ENCODE measurements at places on chromosomes 13 and 19.
A peak's percentile ranks its signal among the peaks of the same experiment; 100 is the strongest.

DNA sequence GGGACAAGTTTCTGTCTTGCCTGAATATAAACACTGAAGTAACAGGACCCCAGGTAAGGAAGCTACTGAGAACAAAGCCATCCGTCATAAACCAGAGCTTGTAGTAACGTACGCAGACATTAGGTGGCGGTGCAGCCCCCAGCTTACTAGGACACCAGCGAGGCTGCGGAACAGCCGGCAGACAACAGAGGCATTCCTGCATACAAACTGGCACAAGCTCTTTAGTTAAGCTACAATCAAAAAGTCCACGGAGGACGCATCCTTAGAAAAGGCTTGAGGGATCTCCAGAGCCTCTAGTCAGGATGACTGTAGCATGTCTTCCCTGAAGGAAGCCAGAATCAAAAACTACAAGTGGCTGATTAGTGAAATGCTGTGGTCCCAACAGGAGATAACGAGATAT is 26.2 kb downstream of the ZNF160 start:
- no peak for DNase-seq

DNA sequence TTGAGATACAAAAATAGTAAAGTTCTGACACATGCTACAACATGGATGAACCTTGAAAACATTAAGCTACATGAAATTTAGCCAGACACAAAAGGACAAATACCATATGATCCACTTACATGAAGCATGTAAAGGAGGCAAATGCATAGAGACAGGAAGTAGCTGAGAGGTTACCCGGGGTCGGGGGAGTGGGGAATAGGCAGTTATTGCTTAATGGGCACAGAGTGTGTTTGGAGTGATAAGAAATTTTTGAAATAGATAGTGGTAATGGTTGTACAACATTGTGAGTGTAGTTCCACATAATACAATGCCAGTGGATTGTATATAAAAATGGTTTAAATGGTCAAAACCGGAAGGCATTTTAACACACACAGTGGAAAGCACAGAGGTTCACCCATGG is 4.3 kb downstream of the N4BP2L1 start:
- no peak for DNase-seq

- DNase-seq = no peak
Observed at GRCh38 chr13:68428292-68428691, 1198.2 kb upstream of the PCDH9 start.

- DNase-seq = no peak
Observed at GRCh38 chr19:15438577-15438976, 11.2 kb downstream of the WIZ start.

DNA sequence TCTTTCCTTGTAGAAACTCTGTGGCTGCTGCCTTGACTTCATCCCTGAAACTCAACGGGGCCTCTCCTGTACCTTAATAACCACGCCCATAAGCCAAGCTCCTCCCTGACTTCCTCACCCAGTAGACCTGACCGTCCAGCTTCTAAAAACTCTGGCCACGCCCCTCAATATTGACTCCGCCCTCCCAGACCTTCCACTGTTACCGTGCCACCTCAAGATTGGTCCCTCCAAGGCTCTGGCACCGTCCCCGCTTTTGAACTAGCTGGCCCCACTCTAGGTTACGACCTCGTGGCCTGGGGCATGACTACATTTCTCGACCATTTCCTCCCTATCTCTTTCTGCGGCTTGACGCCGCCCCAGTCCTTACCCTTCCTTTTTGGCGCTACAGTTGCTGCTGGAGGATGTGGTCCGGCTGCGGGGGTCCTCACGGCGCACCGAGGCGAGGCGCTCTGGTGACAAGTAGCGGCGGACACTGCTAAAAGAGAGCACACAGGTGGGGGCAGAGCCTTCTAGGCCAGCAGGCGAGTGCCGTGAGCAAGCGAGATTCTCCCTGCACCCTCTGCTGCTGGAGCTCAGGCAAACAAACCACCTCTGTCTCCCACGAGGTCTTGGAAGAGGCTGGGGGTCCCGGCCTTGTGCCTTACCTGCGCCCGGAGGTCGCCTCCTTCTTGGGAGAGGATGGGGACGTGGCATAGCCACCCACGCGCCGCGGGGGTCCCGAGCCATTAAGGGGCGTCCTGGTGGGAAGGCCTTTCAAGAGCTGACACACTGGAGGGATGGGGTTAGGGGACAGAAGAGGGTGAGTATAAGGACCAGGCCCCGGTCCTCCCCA is 2.3 kb upstream of the EML2 start:
- DNase-seq = peak; percentile 89

DNA sequence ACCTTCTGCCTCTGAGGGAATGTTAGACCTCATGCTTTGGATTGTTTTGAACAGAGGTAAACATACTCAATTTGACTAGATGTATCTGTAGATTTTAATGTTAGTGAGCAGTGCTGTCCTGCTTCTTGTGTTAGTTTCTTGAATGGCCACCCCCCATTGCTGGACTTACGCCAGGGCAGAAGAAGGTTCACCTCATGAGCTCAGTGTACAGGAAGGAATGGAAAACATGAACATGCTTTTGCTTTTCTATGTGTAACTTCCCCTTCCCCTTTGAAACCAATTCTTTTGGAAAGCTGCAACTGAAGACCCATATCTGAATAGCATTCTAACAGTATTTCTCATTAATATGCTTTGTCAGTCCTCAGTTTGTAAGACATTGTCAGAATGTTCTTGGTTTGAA is 32.3 kb downstream of the WASF3 start:
- no peak for DNase-seq

DNA sequence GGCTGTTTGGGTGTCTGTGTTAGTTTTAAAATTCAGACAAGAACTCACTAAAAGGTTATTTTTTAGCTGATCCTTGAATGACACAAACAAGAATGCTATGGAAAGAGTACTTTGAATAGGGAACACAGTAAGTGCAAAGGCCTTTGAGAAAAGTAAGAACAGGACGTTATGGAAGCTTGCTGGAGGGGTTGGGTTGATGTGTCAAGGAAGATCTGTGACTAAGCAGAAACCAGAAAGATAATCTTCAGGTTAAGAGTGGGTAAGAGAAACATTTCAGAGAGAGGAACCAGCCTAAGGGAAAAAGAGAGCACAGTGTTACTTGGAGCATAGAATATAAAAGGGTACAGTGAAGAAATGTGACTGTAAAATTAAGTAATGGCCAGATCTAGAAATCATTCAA is 41.2 kb upstream of the TRPC4 start:
- no peak for DNase-seq

DNA sequence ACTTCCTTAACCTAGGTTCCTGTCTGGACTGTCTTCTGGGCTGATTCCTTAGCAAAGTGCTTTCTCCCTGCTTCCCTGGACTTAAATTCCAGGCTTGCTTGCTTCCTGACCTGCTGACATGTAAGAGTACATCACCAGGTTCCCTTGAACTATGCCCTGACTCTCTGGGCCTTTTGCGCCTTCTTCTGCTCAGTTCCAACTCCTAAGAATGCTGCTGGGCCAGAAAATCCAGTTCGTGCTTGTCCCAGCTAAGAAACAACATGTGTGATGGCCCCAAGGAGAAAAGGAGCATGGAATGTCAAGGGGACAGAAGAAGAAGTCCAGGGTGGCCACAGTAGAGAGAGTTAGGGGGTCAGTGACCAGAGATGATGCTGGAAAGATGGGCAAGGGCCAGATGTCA is 42.6 kb upstream of the MBNL2 start:
- no peak for DNase-seq

- DNase-seq = peak; percentile 77
Observed at GRCh38 chr13:27293873-27294515, 23.4 kb downstream of the RASL11A start.

- DNase-seq = no peak
Observed at GRCh38 chr13:67421475-67421874, 191.3 kb upstream of the PCDH9 start.

DNA sequence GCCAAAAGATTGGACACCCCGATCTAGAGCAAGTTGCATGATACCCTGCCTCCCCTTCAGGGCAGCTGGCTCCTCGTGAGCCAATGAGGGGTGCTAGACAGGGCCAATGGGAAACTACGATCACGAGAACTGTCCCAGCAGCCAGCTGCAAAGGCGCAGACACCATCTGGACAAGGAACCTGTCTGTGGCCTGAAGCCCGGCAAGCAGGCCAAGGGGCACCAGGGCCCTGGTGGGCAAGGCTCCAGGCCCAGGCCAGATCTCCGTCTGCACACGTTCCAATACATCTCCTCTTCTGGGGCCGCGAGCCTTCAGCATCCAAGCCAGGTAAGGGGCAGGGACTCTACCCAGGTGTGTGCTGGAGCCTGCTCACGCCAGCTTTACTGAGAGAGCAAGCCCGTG is 20.2 kb downstream of the MED26 start:
- DNase-seq = no peak

DNA sequence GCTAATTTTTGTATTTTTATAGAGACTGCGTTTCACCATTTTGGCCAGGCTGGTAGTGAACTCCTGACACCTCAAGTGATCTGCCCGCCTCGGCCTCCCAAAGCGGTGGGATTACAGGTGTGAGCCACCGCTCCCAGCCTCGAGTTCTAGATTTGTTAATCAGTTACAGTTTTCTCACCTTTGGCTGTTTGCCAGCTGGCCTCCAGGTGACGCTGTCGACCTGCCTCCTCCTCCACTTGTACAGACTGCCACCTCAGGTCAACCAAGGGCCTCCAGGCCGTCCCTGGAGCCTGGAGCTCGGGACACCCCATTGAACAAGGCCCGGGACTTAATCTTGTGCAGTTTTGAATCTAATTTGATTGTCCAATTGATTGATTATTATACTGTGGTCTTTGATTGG is 45.5 kb downstream of the IER2 start:
- DNase-seq = peak; percentile 67

DNA sequence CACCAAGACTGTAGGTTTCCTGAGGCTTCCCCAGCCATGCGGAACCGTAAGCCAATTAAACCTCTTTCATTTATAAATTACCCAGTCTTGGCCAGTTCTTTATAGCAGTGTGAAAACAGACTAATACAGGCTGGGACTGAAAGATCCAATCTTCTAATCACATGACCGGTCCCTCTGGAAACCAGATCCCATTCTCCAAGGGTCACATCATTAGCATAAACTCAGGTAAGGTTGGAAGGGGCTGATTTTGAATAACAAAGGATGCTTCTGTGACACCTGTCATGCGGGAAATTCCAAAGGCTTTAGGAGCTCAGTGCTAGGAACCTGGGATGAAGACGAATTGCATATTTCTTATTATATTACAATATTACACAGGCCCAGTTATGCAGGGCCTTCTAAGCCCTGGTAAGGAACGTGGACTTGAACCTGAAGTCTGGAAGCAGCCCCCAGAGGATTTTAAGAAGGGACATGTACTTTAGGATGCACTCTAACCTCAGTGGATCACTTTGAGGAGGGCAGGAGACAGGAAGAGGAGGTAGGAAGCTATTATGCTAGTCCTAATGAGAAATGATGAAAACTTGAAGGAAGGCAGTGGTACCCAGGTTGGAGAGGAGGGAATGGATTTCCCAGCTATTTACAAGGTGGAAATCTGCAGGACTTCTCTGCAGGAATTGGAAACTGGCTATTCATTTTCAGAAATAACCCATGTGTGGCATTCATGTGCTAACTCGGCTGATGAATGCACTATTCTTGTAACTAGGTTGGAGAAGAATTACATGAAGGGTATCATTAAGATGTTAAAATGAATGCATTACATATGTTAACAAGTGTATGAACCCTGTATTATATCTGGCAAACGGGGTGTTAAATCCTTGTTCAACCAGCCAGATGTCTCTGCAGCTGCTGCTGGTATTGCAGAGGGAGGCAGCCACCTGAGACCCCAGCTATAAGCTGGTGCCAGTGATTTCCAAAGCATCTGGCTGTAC is 19.3 kb downstream of the TNFSF11 start:
- DNase-seq = no peak

DNA sequence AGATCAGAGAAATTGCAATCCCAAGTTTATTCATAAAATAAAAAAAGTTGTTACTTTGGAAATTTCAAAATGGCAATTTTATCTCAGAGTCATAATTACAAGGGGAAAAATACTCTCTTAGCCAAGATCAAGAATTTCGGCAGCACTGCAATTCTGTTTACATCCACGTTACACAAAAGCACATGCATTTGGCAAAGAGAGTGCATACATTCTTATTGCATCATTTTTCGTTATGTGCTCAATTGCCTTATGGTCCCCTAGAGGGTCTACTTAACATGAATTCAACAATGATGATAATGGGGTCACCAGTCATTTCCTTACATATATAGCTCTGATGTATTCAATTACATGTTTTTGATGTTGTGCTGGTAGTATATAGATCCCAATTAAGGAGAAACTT is 498.0 kb downstream of the DIAPH3 start:
- no peak for DNase-seq

GRCh38 chr19:2331601-2332246 is 3.2 kb downstream of the SPPL2B start:
- DNase-seq = no peak

GRCh38 chr13:38518328-38518727 is 168.5 kb upstream of the FREM2 start:
- no peak for DNase-seq
